ENCODE measurements at places on chromosomes 11 and 22. TPM values are rescaled to one million over a fixed set of nuclear protein-coding genes. Genes with fewer than 3 reads are reported as not detected.

Gene PDGFB
- 18.2 TPM for total RNA-seq

Gene MMP12
- not detected for total RNA-seq

DNA sequence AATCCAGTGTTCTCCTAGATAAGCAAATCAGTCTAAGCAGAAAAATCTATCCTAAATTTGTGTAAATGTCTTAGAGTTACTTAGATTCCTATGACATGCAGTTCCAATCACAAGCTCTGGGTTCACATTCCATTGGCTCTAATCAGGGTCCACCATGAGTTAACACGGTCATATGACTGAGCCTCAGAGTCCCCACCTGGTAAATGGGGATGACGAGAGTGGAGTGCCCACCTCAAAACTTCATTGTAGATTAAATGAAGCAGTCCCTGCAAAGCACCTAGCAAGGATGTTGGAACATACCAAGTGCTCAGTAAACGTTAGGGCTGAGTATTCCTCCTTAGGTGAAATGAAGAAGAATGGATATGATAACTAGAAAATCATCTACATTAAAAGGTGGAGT is 3.1 kb downstream of the ETS1 start:
- peaks cover 14% of the 10 kb centered on the region for H3K4me1 ChIP-seq
- DNase-seq = no peak
- peaks cover 80% of the 10 kb centered on the region for H3K27me3 ChIP-seq
- H3K36me3 ChIP-seq = no peaks in the 10 kb centered on the region
- H3K4me3 ChIP-seq = no peak overlapping the region
- no peak overlapping the region for H3K27ac ChIP-seq

GRCh38 chr22:44091021-44091721 is 67.1 kb downstream of the PARVB start:
- H3K4me3 ChIP-seq = no peak overlapping the region
- peak; percentile 21 for DNase-seq
- H3K27me3 ChIP-seq = no peaks in the 10 kb centered on the region
- H3K36me3 ChIP-seq = no peaks in the 10 kb centered on the region
- peaks cover 7% of the 10 kb centered on the region for H3K4me1 ChIP-seq

- no peak overlapping the region for H3K4me3 ChIP-seq
- no peaks in the 10 kb centered on the region for H3K36me3 ChIP-seq
- H3K27ac ChIP-seq = no peak overlapping the region
- H3K4me1 ChIP-seq = no peaks in the 10 kb centered on the region
- DNase-seq = no peak
- peaks cover 15% of the 10 kb centered on the region for H3K27me3 ChIP-seq
Measured at GRCh38 chr22:50676661-50677492, 4.3 kb downstream of the SHANK3 start.

DNA sequence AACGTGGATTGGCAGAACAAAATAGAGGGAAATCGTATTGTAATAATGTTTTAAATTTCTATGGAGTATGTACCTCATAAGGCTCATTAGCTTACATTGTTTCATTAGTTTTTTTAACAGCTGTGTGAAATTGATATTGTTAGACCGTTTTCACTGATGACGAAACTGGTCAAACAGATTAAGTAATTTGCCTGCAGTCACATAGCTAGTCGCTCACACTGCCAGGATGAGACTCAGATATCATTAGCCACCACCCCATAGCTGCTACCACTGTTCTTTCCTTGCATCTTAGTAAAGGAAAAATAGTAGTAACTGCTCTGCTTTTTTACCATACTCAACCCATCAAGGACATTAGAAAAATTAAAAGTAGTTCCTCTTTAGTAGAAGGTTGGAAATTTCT is 64.0 kb downstream of the DKK3 start:
- peaks cover 64% of the 10 kb centered on the region for H3K36me3 ChIP-seq
- H3K4me3 ChIP-seq = no peak overlapping the region
- H3K4me1 ChIP-seq = peaks cover 6% of the 10 kb centered on the region
- H3K27me3 ChIP-seq = no peaks in the 10 kb centered on the region

DNA sequence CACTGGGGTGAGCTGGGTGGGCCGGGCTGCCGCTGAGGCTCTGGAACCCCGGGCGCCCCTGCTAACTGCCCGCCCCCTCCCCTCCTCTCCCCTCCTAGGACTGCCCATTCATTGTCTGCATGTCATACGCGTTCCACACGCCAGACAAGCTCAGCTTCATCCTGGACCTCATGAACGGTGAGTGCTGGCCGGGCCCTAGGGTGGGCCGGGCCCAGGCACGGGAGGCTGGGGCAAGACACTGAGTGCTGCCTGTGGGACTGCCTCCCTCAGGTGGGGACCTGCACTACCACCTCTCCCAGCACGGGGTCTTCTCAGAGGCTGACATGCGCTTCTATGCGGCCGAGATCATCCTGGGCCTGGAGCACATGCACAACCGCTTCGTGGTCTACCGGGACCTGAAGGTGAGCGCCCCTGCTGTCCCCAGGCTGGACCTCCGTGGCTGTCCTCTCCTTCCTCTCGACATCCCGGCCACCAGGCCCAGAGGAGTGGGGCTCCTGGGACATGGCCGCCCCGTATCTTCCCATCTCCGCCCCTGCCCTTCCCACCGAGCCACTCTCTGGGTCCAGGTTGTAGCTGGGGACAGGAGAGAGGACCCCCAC is 7.5 kb upstream of the ANKRD13D start:
- H3K27ac ChIP-seq = no peak overlapping the region
- H3K36me3 ChIP-seq = peaks cover 34% of the 10 kb centered on the region
- H3K4me3 ChIP-seq = no peak overlapping the region
- peaks cover 12% of the 10 kb centered on the region for H3K4me1 ChIP-seq
- no peak for DNase-seq

- H3K4me3 ChIP-seq = no peak overlapping the region
- no peaks in the 10 kb centered on the region for H3K4me1 ChIP-seq
- peaks cover 13% of the 10 kb centered on the region for H3K27me3 ChIP-seq
- no peak overlapping the region for H3K27ac ChIP-seq
- no peak for DNase-seq
Measured at GRCh38 chr22:49976439-49977175, 16.0 kb downstream of the PIM3 start.

DNA sequence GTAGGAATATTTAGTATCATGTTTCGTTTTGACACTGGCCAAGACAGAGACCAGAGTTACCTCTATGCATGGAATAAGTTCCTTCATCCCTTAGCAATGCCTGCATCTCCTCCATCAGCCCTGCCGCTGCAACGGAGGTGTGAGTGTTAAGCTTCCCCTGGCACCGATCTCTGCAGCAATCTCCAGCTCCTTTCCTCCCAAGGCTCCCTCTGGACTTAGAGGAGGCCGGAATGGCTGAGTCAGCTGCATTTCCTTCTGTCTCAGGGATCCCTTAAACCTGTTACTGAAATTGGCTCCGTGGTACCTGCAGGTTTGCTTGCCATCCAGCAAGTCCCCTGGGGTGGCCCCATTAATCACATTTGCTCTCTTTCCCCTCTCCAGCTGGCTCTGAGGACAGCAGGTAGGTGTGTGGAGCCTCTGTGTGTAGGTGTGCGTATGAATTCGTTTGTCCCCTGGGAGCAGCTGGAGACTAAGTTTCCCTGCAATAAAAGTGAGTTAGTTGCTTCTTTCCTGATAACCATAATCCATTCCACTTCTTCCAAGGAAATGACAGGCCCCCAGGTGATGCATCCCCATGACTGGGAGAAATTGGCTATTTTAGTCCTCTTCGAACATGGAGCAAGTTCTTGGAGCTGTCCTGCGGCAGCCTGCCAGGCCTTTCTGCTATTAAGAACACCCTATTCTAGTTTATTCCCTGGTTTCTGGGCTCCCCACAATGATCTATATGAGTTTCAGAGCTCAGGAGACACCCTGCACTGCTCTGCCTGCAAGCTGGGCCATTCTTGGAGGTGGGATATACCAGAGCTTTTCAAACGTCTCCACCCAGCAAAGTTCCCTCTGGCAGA is 457.2 kb upstream of the CADM1 start:
- H3K4me1 ChIP-seq = no peaks in the 10 kb centered on the region
- H3K27me3 ChIP-seq = no peaks in the 10 kb centered on the region
- H3K36me3 ChIP-seq = no peaks in the 10 kb centered on the region
- H3K27ac ChIP-seq = no peak overlapping the region
- no peak overlapping the region for H3K4me3 ChIP-seq

DNA sequence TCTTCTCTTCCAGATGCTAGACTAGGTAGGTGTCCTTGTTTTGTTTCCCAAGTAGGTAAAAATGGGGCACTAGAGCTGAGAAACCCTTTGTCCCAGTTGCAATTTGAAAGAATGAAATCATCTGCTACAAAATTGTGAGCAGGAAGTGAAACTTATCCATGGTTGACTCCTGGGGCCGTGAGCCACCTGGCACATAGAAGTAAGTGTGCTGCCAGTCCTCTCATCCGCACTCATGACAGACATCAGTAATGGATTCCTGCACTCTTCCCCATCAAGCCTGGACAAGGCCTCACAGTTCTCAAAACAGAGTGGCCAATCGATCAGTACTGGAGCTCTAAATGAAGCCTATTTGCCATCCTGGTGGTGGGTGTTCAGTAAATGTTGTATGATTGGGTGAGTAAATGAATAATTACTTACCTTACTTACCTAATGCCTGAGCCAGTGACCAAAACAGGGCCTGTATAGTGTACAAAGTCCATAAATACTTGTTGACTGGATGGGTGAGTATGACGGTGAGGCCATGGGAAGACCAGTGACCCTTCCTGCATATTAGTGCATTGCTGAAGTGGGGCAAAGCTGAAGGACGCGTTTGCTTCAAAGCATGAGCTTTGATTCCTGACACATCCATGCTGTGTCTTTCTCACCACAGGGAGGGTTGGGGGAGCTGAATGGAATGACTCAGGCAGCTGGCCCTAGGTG is 68.9 kb upstream of the HEPHL1 start:
- H3K36me3 ChIP-seq = no peaks in the 10 kb centered on the region
- H3K4me1 ChIP-seq = no peaks in the 10 kb centered on the region

Data from cardiac muscle cell (in vitro differentiated cells and primary cell).